ENCODE measurements at places on chromosomes 12 and 14.

GRCh38 chr12:113111247-113111646 lies 24.3 kb downstream of the RASAL1 start:
- DNase-seq = no peak

DNA sequence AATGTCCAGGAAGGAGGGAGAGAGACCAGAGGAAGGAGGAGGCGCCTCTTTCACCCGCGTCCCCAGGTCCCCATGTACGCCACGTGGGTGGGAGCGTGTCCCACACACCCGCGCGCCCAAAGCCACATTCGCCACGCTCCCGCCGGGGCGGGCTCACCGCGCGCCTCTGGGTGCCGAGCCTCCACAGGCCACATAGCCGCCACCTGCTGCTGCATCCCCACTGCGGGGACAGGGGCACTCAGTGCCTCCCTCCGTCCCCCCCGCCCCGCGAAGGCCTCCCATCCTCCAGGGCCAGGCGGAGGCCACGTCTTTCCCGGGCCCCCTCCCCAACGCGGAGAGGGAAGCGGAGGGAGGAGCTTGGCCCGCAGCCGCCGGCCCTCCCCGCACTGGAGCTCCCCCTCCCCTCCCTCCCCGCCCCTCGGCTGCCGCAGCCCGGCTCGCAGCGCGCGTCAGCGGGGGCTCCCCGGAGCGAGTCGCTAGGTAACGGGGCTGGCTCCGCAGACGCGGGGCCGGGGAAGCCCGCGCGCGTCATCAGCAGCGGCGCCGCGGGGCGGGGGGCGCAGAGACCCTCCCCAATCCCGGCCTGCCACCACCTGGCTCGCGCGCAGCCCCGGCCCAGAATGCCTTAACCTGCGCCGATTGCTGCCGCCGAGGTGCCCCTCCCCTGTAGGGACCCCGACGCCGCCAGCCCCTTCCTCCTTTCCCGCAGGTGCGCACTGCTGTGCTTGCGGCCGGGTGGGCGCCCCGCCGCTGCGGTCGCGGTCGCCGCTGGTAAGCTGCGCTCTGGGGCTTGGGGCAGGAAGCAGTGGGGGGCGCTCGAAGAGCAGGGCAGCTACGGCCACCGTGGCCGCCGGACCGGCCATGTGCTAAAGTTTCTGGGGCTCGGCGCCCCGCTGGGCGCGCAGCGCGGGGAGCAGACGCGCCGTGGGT lies 536 bp upstream of the TUNAR start:
- peak; percentile 50 for DNase-seq

DNA sequence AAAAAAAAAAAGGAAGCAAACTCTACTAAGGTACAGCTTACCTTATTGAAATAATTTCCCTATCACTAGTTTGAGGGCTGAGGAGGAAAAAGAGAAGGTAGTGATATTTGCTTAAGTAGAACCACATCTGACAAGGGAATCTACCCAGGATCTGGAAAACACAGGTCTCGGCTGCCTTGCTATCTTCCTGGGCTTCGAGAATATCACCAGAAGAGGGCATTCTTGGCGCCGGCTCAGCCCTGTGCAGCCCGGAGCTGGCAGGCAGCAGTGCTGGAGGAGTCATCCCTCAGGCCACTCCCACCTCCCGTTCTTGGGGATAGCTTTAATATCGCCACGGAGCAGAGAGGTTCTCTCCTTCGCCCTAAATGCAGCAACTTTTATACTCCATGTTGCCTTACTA lies 1181.2 kb downstream of the VRK1 start:
- DNase-seq = peak; percentile 90

DNA sequence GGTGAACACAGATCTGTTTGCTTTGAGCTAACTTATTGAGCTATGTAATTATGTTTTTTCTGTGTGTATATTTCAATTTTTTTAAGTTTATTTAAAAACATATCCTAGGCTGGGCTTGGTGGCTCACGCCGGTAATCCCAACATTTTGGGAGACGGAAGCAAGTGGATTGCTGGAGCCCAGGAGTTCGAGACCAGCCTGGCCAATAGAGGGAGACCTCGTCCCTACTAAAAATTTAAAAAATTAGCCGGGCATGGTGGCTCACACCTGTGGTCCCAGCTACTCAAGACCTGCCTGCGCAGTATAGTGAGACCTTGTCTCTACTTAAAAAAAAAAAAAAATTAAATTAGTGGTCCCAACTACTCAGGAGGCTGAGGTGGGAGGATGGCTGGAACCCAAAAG lies 16.2 kb upstream of the RNASE1 start:
- DNase-seq = no peak

GRCh38 chr12:116261525-116262100 lies 15.9 kb downstream of the MED13L start:
- no peak for DNase-seq

- no peak for DNase-seq
These were observed 12.5 kb downstream of the PCNX1 start for GRCh38 chr14:70919774-70920173.

- DNase-seq = no peak
These were observed 84.2 kb downstream of the EFCAB11 start for GRCh38 chr14:89870316-89870715.

DNA sequence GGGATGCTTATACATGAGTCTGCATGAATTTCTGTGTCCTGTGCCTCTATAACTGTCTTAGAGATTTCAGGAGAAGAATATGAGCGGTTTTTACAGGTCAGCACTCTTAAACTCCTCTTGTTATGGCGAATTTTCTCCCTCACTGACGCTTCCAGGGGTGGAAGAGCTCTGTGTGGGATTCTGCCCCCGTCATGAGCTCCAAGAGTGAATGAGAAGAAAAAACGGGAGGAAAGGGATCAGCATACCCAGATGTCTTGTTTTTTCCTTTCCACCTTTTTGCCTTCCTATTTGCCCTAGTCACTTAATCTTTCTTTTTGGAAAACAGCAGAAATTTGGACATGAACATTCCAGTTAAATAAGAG lies 651 bp downstream of the PFKM start:
- no peak for DNase-seq
